Fibroblast of lung (primary cell): ENCODE measurements at places on chromosomes 13 and 19. TPM values are rescaled to one million over a fixed set of nuclear protein-coding genes. Genes with fewer than 3 reads are reported as not detected.
A peak's percentile ranks its signal among the peaks of the same experiment; 100 is the strongest.

SLITRK6 gene
- total RNA-seq: 14.6 and 39.5 TPM in 2 replicates

THSD1 gene
- 9.1 and 9.8 TPM in 2 replicates for total RNA-seq

GFY gene
- total RNA-seq: not detected in 2 replicates

SERPINE3 gene
- total RNA-seq: not detected in 2 replicates

DNA sequence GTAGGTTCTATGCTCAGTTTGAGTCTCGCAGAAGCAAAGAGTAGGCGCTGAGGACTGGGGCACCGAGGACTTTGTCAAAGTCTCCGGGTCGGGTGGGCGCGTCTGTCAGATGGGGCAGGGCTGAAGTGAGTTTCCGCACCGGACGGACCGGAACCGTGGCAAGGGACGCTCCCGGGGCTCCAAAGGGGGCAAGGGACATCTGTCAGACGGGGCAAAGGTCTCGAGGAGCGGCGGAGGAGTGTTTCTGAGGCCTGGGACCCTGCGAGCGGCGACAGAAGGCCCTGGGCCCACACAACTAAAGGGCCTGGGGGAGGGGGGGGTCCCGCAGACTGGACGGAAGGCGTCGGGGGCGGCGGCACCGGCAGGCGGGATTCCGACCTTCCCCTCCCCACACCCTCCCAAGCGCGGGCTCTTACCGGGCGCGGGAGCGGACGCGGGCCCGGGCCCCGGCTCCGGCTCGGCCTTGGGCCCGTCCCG lies 13.3 kb upstream of the AKAP8L start:
- DNase-seq: no peak

DNA sequence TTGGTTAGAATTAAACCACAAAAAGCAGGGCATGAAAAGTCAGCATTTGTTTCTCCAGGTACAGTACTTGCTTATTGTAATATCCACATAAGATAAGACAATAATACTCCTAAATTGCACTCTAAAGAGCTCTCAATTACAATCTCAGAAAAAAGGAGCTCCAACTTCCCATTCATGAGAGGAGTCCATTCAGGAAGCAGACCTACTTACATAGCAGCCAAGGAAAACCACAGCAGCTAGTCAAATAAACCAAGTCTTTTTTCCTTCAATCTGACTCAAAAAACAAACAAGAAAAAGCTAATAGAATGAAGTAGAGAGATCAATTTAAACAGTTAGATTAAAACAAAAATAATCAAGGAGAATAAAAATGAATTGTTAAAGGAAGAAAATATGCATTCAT lies 885.2 kb upstream of the SLITRK6 start:
- DNase-seq: peak; percentile 66

DNA sequence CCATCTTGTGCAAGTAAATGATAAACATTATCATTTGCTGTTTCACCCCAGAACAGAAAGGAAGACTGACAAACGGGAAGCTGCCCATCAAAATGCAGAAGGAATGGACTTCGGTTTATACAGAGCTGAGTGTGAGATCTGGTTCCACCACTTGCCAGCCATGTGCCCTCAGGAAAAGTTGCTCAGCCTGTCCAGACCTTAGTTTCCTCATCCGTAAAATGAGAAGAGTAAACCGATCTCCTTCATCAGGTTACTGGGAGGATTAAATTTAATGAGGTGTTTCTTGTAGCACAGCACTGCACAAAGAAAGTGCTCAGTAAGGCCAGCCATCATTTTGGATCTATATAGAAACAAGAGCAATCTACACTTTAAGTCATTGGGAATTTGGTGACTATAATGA lies 36.7 kb upstream of the SERP2 start:
- DNase-seq: no peak

- no peak for DNase-seq
These were observed 66.7 kb downstream of the LHFPL6 start for GRCh38 chr13:39536274-39536673.

GRCh38 chr13:99897076-99897440 lies 74.5 kb downstream of the ZIC5 start:
- DNase-seq: no peak

DNA sequence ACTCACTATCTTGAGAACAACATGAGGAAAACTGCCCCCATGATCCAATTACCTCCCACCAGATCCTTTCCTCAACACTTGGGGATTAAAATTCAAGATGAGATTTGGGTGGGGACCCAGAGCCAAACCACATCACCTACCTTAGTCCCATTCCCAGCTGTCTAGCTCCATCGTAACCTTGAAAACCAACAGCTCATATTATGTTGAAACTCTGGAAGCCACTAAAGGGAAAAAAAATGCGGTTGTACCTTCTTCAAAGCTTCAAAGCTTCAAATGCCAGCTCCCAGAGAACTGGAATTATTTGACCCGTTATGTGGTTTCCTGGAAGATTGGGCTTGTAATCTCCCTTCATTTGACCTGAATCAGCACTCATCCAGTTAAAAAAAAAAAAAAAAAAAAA lies 223.1 kb upstream of the GPC6 start:
- DNase-seq: no peak
